Stomach (tissue), 19 donors: ENCODE measurements at places on chromosomes 5 and 9. TPM values are rescaled to one million over a fixed set of nuclear protein-coding genes. Genes with fewer than 3 reads are reported as not detected.
A peak's percentile ranks its signal among the peaks of the same experiment; 100 is the strongest.

- H3K27me3 ChIP-seq, result peaks cover 97% of the 10 kb centered on the region
- no peaks in the 10 kb centered on the region for H3K36me3 ChIP-seq
- peak; percentile 92 for DNase-seq
Measured at GRCh38 chr5:83471405-83472212, at the start of gene VCAN. TSS of gene VCAN (plus strand) at chr5:83471744. CDS start at chr5:83483519, 11,775 bp downstream.

The IFNA10 gene
- total RNA-seq, result not detected

The IFNA7 gene
- not detected for total RNA-seq

The CCDC192 gene
- total RNA-seq, result not detected

- no peak overlapping the region for H3K27ac ChIP-seq
- DNase-seq, result no peak
- H3K36me3 ChIP-seq, result no peaks in the 10 kb centered on the region
- no peaks in the 10 kb centered on the region for H3K4me1 ChIP-seq
Measured at GRCh38 chr9:131848570-131849160, 108.8 kb upstream of the RAPGEF1 start.

DNA sequence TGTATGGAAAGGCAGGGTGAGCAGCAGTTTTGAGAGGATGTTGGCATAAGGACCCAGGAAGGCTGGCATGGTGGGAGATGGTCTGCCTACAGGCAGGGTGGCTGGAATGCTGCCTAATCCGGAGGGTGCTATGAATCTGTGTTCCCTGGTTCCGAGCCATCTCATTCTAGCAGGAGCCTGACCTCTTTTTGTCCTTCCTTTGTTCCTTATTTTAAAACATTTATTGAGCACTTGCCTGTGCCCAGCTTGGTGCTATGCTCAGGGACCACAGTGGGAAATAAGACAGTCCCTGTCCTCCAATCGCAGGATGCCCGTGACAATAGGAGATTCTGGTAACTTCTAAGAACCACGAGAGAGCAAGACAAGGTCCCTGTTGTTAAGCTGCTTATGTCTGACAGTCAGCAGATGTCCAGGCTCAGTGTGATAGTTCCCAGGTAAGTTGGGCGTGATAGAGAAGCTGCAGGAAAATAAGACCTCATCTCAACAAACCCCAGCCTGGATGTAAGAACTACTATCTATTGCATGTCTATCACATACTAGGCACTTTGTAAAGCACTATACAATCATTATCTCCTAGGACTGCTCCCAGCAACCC lies 9.1 kb upstream of the ZBTB34 start:
- no peak overlapping the region for H3K27ac ChIP-seq
- no peaks in the 10 kb centered on the region for H3K4me1 ChIP-seq
- H3K36me3 ChIP-seq, result no peaks in the 10 kb centered on the region
- no peaks in the 10 kb centered on the region for H3K27me3 ChIP-seq
- H3K4me3 ChIP-seq, result no peak overlapping the region
- no peak for DNase-seq

- H3K4me1 ChIP-seq, result peaks cover 8% of the 10 kb centered on the region
- peaks cover 2% of the 10 kb centered on the region for H3K36me3 ChIP-seq
Measured at GRCh38 chr9:135840539-135840938, 66.8 kb downstream of the CAMSAP1 start.

- H3K4me1 ChIP-seq, result no peaks in the 10 kb centered on the region
- H3K27ac ChIP-seq, result peak overlapping the region; percentile 4
- no peaks in the 10 kb centered on the region for H3K27me3 ChIP-seq
- H3K4me3 ChIP-seq, result no peak overlapping the region
Measured at GRCh38 chr5:135425641-135426040, 21.5 kb downstream of the DCANP1 start.

The CLINT1 gene
- 196 TPM for total RNA-seq

DNA sequence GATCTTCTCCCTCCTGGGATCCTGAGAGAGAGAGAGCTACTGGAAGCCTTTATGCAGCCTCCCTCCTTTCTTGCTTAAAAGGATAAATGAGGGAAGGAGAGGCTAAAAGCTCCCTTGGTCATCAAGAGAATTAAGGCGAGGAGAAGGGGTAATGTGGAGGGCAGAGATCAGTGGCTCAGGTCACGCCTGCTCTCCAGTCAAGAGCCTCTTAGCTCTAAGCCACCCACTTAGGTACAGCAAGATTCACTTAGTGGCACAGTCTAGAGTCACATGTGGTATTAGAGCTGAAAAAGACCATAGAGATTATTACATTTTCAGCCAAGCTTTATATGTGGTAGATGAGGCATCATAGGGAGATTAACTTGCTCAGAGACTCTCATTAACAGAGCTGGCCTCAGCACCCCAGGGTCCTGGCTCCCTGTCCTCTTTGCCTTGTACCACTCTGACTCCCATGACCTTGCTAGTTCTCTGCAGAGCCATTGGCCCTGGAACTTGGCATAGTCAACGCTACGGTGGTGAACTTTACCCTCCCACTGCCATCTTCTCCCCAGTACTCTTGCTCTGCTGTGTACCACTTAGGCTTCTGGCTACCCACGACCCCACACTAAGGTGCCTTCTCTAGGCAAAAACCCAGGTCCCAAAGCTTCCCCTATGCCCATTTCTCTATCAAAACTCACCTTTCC lies 37.6 kb downstream of the MFAP3 start:
- peaks cover 34% of the 10 kb centered on the region for H3K4me1 ChIP-seq
- no peaks in the 10 kb centered on the region for H3K27me3 ChIP-seq
- no peak overlapping the region for H3K4me3 ChIP-seq
- no peak overlapping the region for H3K27ac ChIP-seq
- DNase-seq, result no peak

The GRXCR2 gene
- not detected for total RNA-seq

The OTULINL gene
- 12.3 TPM for total RNA-seq

GRCh38 chr9:98453589-98454311 lies 198.3 kb upstream of the TBC1D2 start:
- no peaks in the 10 kb centered on the region for H3K36me3 ChIP-seq
- DNase-seq, result no peak
- no peak overlapping the region for H3K27ac ChIP-seq
- no peaks in the 10 kb centered on the region for H3K4me1 ChIP-seq
- no peaks in the 10 kb centered on the region for H3K27me3 ChIP-seq

DNA sequence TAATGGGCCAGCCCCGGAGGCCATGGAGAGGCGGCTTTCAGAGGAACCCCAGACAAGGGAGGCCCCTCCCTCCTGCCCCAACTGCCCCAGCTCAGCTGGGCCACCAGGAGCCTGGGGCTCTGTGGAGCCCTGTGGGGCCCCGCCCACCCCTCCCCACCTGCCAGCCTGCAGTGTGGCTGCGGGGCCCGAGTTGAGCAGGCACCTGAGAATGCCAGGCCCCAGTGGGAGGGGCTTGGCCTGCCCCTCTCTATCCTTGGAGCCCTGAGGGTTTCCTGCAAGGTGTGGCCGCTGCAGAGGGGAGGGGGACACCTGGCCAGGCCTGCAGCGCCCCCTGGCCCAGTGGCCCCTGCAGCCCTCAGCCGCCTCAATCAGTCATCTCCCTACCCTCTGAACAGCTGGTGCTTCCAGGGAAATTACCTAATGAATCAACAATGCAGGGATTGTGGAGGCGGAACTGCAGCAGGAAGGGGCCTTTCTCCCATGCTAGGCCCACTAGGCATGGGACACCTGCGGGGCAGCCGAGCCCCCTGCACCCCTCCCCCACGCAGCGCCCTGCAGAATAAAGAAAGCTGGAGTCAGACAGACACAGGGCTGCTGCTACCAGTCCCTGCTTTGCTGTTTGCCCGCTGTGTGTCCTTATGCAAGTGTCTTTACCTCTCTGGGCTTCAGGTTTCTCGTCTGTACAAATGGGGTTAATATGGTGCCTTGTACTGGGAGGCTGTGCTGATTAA lies 48.0 kb downstream of the LMX1B start:
- H3K27me3 ChIP-seq, result peaks cover 65% of the 10 kb centered on the region
- no peak overlapping the region for H3K4me3 ChIP-seq

DNA sequence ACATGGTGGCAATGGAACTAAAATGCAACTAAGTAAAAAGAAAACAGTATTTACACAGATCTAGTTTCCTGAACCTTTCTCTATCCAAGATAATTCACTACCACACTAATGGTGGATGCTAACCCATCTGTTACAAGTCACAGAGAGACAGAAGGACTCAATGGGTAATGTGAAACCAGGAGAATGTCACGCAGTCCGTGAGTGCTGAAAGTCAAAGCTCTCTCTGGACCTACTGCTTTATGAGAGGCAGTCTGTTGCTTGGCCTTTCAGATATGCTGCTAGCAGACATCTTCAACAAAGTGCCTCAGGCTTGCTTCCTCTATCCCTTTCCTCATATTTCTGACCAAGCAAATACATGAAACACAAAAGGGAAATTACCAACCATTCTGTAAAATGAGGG lies 69.0 kb upstream of the GLRX start:
- H3K36me3 ChIP-seq, result peaks cover 91% of the 10 kb centered on the region
- no peaks in the 10 kb centered on the region for H3K4me1 ChIP-seq
- no peak overlapping the region for H3K27ac ChIP-seq
- no peak overlapping the region for H3K4me3 ChIP-seq

The PPIP5K2 gene
- total RNA-seq, result 25.2 TPM

GRCh38 chr9:130302785-130303612 lies 37.4 kb downstream of the HMCN2 start:
- H3K36me3 ChIP-seq, result no peaks in the 10 kb centered on the region
- H3K27ac ChIP-seq, result peak overlapping the region; percentile 65
- no peaks in the 10 kb centered on the region for H3K27me3 ChIP-seq
- peaks cover 20% of the 10 kb centered on the region for H3K4me1 ChIP-seq

- no peaks in the 10 kb centered on the region for H3K36me3 ChIP-seq
- peaks cover 40% of the 10 kb centered on the region for H3K4me1 ChIP-seq
- H3K4me3 ChIP-seq, result peak overlapping the region; percentile 34
Measured at GRCh38 chr5:88675708-88676636, 207.0 kb downstream of the MEF2C start.

DNA sequence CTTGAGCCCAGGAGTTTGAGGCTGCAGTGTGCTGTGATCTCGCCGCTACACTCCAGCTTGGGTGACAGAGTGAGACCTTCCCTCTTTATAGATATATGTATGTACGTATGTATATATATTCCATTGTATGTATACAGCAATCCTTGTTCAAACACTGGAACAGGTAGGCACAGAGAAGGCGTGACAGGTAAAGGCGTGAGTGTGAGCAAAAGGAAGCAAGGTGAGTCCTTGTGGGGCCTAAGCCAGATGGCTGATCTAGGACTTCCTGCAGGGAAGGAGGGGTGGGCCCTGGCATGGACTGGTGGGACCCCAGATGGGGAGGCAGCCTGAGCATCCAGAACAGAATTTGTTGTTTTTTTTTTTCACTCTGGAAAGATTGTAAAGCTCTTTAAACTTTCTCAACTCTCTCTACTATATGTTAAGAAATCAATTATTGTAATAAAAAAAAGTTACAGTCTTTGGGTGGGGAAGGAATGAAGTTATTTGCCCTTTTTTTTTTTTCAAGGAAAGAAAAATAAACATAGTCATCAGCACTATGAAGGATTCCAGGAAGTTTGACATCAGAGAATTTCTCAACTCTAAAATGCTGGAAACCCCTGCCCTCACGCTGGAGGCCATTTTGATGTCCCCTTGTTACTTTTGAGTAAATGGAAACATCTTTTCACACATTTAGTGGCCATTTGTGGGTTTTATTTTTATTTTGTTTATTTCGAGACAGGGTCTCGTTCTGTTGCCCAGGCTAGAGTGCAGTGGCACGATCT lies 38.9 kb upstream of the STXBP1 start:
- H3K36me3 ChIP-seq, result no peaks in the 10 kb centered on the region
- no peaks in the 10 kb centered on the region for H3K27me3 ChIP-seq
- H3K4me3 ChIP-seq, result no peak overlapping the region
- peak overlapping the region; percentile 98 for H3K27ac ChIP-seq
- H3K4me1 ChIP-seq, result peaks cover 84% of the 10 kb centered on the region

GRCh38 chr9:8783941-8784340 lies 984.4 kb upstream of the DMAC1 start:
- no peaks in the 10 kb centered on the region for H3K4me1 ChIP-seq
- no peaks in the 10 kb centered on the region for H3K36me3 ChIP-seq
- no peak overlapping the region for H3K27ac ChIP-seq
- DNase-seq, result no peak
- no peaks in the 10 kb centered on the region for H3K27me3 ChIP-seq
- no peak overlapping the region for H3K4me3 ChIP-seq

The BTNL8 gene
- total RNA-seq, result 7.0 TPM

GRCh38 chr9:120387257-120388002 lies 192.5 kb downstream of the CDK5RAP2 start:
- no peaks in the 10 kb centered on the region for H3K27me3 ChIP-seq
- peak overlapping the region; percentile 59 for H3K27ac ChIP-seq
- H3K4me3 ChIP-seq, result no peak overlapping the region

- H3K27ac ChIP-seq, result no peak overlapping the region
- H3K4me1 ChIP-seq, result no peaks in the 10 kb centered on the region
- no peak for DNase-seq
- no peak overlapping the region for H3K4me3 ChIP-seq
- H3K27me3 ChIP-seq, result no peaks in the 10 kb centered on the region
- no peaks in the 10 kb centered on the region for H3K36me3 ChIP-seq
Measured at GRCh38 chr5:56279979-56280378, 46.8 kb upstream of the ANKRD55 start.

DNA sequence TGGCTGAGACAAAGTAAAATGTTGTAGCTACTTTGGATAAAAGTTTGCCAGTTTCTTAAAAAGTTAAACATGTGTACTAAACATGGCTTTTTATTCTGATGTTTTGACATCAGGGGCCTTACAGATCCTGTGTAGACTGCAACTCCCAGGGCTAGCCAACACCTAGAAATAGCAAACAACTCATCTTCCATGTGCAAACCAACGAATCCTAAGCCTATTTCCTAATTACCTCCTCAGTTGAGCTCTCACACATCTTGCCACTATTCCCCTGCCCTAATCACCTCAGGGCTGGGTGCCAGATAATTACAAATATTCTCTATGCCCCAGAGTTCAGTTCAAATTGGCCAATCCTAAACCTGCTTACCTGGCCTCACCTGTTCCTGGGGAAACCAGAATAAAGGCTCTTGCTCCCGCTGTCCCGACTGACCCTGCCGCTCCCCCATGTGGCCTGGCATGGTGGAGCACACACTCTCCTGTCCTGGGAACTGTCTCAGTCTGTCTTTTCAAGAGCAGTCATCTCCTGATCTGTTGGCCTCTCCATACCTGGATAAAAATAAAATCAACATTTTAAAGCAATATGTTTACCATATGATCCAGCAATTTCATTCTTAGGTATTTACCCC lies 37.1 kb upstream of the FAM169A start:
- no peak overlapping the region for H3K27ac ChIP-seq
- peak; percentile 71 for DNase-seq
- H3K27me3 ChIP-seq, result no peaks in the 10 kb centered on the region

The WNT8A gene
- not detected for total RNA-seq

GRCh38 chr9:95770653-95771131 lies 104.8 kb upstream of the ERCC6L2 start:
- H3K36me3 ChIP-seq, result no peaks in the 10 kb centered on the region
- DNase-seq, result no peak
- peak overlapping the region; percentile 82 for H3K27ac ChIP-seq

- no peaks in the 10 kb centered on the region for H3K27me3 ChIP-seq
- peak overlapping the region; percentile 3 for H3K27ac ChIP-seq
- H3K4me3 ChIP-seq, result no peak overlapping the region
- DNase-seq, result no peak
- H3K36me3 ChIP-seq, result no peaks in the 10 kb centered on the region
- H3K4me1 ChIP-seq, result no peaks in the 10 kb centered on the region
Measured at GRCh38 chr5:88778736-88779135, 104.2 kb downstream of the MEF2C start.

The HEMGN gene
- total RNA-seq, result not detected
